MM.1S (cell line): ENCODE measurements at places on chromosomes 5 and 9.
A peak's percentile ranks its signal among the peaks of the same experiment; 100 is the strongest.

- H3K4me1 ChIP-seq: no peaks in the 10 kb centered on the region
- DNase-seq: no peak
- H3K27me3 ChIP-seq: no peaks in the 10 kb centered on the region
- no peak overlapping the region for H3K4me3 ChIP-seq
- H3K36me3 ChIP-seq: no peaks in the 10 kb centered on the region
Observed at GRCh38 chr5:6358434-6358820, 19.9 kb downstream of the MED10 start.

GRCh38 chr5:7706256-7706655 is 144.7 kb downstream of the CFAP90 start:
- no peaks in the 10 kb centered on the region for H3K36me3 ChIP-seq
- no peak overlapping the region for H3K4me3 ChIP-seq
- H3K4me1 ChIP-seq: no peaks in the 10 kb centered on the region
- no peak for DNase-seq

DNA sequence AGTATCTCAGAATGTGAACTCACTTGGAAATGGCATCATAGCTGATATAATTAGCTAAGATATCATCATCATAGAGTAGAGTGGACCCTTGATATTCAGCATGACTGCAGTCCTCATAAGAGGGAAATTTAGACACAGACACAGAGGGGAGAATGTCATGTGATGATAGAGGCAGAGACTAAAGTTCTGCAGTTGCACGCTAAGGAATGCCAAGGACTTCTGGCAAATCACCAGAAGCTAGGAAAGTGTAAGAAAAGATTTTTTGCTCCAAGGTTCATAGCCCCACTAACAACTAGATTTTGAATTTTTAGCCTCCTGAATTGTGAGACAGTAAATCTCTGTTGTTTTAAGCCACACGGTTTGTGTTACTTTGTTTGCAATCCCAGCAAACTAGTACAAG is 612.6 kb upstream of the ST8SIA4 start:
- DNase-seq: no peak
- H3K36me3 ChIP-seq: no peaks in the 10 kb centered on the region
- H3K27me3 ChIP-seq: no peaks in the 10 kb centered on the region
- peaks cover 21% of the 10 kb centered on the region for H3K4me1 ChIP-seq
- no peak overlapping the region for H3K27ac ChIP-seq

GRCh38 chr9:97984188-97985057 is 1.3 kb downstream of the ANP32B start:
- peak overlapping the region; percentile 80; the same call in 1 of the 2 replicates for H3K27ac ChIP-seq
- peak; percentile 79 for DNase-seq
- H3K36me3 ChIP-seq: no peaks in the 10 kb centered on the region
- H3K4me1 ChIP-seq: peaks cover 18% of the 10 kb centered on the region

- H3K36me3 ChIP-seq: no peaks in the 10 kb centered on the region
- DNase-seq: no peak
- peaks cover 19% of the 10 kb centered on the region for H3K4me1 ChIP-seq
- H3K27ac ChIP-seq: no peak overlapping the region
- H3K4me3 ChIP-seq: no peak overlapping the region
Observed at GRCh38 chr5:6705088-6705487, 8.1 kb upstream of the TENT4A start.

DNA sequence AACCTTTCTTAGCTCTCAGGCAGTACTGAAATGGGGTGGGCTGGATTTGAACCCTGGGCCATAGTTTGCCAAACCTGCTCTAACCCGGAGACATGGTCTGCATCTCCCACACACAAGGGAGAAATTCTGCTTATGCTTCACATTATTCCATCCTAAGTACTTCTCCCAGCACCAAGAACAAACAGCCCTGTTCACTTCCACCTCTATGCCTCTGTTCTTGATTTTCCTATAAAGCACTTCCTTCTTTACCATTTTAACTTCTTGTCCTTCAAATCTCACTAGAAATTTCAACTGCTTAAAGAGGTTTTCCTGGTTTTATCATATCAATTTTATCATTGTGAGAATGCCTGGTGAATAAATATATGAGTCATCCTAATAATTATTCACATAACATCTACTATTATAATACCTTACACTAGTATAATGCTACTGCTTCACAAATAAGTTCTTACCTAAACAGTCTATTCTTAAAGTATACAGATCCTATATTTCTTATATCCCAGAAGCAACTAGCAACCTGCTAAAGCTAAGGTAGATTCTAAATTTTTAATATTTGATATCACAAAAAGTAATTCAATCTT is 12.7 kb downstream of the FEM1C start:
- no peaks in the 10 kb centered on the region for H3K27me3 ChIP-seq
- no peaks in the 10 kb centered on the region; the same call in 1 of the 2 replicates for H3K4me1 ChIP-seq
- H3K27ac ChIP-seq: no peak overlapping the region
- H3K4me3 ChIP-seq: no peak overlapping the region
- peaks cover 13% of the 10 kb centered on the region; the same call in 1 of the 2 replicates for H3K36me3 ChIP-seq
- no peak for DNase-seq

- no peaks in the 10 kb centered on the region for H3K36me3 ChIP-seq
- H3K27ac ChIP-seq: no peak overlapping the region
- no peaks in the 10 kb centered on the region for H3K4me1 ChIP-seq
- H3K4me3 ChIP-seq: no peak overlapping the region
- DNase-seq: no peak
Observed at GRCh38 chr5:146956217-146956616, 77.7 kb upstream of the PPP2R2B start.

DNA sequence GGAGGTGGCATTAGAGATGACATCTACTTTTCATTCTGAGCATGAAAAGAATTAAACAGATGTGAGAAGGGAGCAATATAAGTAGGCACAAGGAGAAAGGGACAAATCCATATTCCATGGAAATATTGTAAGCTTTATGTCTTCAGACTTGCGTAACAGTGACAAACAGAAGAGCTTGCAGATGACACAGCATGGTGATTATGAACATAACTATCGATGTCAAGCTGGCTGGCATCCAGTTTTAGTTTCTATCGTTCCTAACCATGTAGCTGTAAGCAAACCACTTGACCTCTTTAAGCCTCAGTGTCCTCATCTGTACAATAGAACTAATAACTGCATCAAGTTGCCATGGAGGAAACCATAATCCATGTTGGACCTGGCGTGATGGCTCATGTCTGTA is 246.7 kb upstream of the ADRA1B start:
- H3K4me1 ChIP-seq: no peaks in the 10 kb centered on the region
- H3K27me3 ChIP-seq: no peaks in the 10 kb centered on the region
- H3K27ac ChIP-seq: no peak overlapping the region
- DNase-seq: no peak
- H3K36me3 ChIP-seq: no peaks in the 10 kb centered on the region

GRCh38 chr5:181217803-181218062 is 5.3 kb upstream of the TRIM41 start:
- H3K27me3 ChIP-seq: no peaks in the 10 kb centered on the region; the same call in 1 of the 2 replicates
- peak overlapping the region; percentile 74 for H3K4me3 ChIP-seq
- peak overlapping the region; percentile 57; the same call in 1 of the 2 replicates for H3K27ac ChIP-seq
- H3K4me1 ChIP-seq: peaks cover 12% of the 10 kb centered on the region; the same call in 1 of the 2 replicates
- DNase-seq: peak; percentile 46

- no peak overlapping the region for H3K27ac ChIP-seq
- H3K4me1 ChIP-seq: no peaks in the 10 kb centered on the region
- no peaks in the 10 kb centered on the region for H3K27me3 ChIP-seq
- DNase-seq: no peak
Observed at GRCh38 chr9:113644321-113644720, 180.8 kb downstream of the RGS3 start.

DNA sequence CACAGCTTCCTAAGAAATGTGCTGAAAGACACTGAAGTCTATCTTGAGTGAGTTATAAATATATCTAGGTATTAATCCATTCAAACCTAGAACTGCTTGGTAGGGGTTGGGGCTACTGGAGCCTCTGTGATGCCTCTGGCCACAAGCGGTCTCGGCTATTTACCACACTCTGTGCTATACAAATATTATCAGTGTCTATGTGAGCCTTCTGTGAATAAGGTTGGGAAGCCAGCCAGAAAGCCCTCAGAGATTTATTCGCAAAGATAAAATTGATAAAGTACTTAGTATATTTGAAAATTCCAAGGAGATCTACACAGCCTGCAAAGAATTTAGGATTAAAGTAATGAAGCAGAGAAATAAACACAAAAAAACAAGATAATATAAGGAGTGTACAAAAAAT is 41.4 kb downstream of the LIFR start:
- no peak overlapping the region for H3K4me3 ChIP-seq
- no peak overlapping the region for H3K27ac ChIP-seq
- H3K27me3 ChIP-seq: no peaks in the 10 kb centered on the region
- no peaks in the 10 kb centered on the region for H3K4me1 ChIP-seq
- H3K36me3 ChIP-seq: no peaks in the 10 kb centered on the region
- DNase-seq: no peak

DNA sequence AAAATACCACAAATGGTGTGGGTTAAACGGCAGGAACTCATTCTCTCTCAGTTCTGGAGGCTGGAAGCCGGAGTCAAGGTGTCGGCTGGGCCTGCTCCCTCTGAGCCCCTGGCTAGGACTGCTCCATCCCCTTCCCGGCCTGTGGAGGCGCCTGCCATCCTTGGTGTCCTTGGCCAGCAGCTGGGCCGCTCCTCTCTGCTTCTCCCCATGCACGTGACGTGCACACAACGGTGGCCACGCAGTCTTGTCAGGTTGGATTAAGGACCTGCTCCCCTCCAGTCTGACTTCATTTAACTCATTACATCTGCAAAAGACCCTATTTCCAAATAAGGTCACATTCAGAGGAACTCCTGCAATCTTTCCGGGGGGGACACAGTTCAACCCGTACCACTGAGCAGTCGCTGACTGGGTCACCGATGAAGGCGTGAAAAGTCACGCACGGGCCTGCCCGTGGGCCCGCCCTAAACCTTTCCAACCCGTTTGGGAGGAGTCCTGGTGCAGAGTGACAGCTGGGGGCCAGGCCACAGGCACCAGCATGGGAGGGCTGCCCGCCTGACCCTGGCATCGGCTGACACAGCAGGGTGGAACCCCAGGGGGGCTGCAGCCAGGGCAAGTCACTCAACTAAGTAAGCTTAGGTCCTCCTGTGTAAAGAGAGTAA is 135.2 kb downstream of the COL23A1 start:
- H3K36me3 ChIP-seq: no peaks in the 10 kb centered on the region
- DNase-seq: no peak
- no peak overlapping the region for H3K4me3 ChIP-seq
- H3K4me1 ChIP-seq: no peaks in the 10 kb centered on the region
- peaks cover 71% of the 10 kb centered on the region for H3K27me3 ChIP-seq
- H3K27ac ChIP-seq: no peak overlapping the region

GRCh38 chr5:61200582-61201155 is 38.4 kb upstream of the SMIM15 start:
- no peaks in the 10 kb centered on the region for H3K36me3 ChIP-seq
- no peak for DNase-seq
- H3K4me1 ChIP-seq: no peaks in the 10 kb centered on the region
- no peaks in the 10 kb centered on the region for H3K27me3 ChIP-seq
- H3K27ac ChIP-seq: no peak overlapping the region
- H3K4me3 ChIP-seq: no peak overlapping the region

DNA sequence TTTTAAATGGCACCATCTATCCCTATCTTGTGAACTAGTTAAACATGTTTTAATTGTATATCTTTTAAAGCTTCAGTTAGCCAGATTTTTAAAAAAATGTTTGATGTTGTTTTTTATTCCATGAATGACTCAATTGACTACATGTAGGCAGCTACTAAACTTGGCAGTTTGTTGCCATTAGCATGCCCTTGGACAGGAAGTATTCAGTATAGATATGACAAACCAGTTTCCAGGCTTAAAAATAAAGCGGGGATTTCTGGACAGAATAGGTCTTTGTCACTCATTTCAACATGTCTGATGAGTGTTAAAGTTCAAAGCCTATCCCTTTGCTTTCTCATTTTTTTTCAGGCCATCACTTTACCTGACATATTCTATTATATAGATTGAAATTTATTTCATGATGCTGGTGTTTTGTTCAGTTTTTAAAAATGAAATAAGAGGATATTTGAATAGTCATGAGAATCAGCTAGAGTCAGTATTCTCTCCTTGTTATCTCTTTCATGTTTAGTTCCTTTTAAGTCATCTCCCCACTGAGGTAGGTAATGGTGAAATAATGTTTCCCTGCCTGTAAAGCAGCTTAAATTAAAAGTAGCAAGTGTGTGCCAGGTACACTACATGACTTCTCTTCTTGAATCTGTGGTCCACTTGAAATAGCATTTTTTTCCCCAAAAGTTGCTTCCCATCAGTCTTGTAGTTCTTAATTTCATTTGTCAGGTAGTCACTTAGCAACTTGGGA is 11.9 kb downstream of the TNFAIP8 start:
- peak; percentile 68 for DNase-seq
- peak overlapping the region; percentile 44; the same call in 1 of the 2 replicates for H3K27ac ChIP-seq
- no peaks in the 10 kb centered on the region for H3K27me3 ChIP-seq
- peaks cover 50% of the 10 kb centered on the region for H3K4me1 ChIP-seq
